D341Med (cell line): ENCODE measurements at places on chromosomes 7 and 10.

DNA sequence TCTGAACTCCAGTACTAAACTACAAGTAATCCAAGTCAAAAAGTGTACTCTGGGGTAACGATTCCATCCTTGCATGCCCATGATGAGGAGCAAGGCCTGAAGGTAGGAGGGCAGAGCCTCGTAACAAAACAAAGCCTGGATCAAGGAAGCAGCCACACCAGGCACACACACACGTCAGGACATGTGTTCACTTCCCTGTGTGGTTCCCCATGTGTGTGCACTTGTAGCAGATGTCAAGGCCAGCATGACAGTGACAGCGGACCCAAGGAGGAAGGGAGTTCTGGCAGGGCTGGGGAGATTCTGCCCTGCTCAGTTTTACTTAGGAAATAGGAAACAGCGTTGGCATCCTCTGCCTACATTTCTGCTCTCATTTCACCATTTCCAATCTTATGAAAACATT is 92.8 kb downstream of the ALOX5 start:
- no peak for DNase-seq

- DNase-seq: no peak
Measured at GRCh38 chr10:9437131-9437530, 1382.6 kb downstream of the GATA3 start.

DNA sequence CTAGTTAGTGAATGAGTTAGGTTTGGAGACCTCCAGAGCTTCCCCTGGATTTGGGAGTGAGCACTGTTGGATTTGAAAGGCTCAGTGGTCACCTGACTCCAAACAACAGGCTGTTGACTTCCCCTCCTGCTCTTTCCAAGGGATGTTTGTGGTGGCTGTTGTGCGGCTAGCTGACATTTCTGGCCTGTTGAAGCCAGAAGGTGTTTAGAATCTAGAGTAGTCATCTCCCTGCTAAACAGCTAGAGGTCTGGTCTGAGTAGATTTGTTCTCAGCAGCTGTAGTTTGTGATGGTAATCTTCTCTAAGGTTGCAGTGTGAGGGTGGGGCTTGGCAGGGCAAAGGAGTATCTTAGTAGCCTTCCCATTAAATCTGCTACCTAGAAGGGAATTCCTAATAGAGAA is 30.1 kb downstream of the BPGM start:
- DNase-seq: no peak

DNA sequence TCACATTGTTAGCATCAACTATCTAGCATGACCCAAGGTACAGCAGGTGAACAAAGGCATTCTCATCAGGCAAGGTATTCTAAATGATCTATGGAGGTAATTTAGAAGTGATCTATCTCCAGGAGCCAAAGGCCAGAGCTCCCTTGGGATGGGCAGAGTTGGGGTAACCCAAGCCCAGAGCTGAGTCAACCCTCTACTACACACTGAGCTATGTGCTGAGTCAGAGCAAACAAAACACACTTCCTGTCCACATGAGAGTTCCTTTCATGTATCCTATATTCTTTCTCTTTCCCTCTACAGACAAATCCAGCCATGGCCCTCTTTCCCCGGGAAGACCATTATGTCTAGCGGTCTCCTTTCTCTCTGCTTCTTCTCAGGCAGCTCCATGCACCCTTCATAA is 68.2 kb upstream of the AGK start:
- DNase-seq: no peak

GRCh38 chr7:144508702-144509101 is 105.2 kb upstream of the NOBOX start:
- no peak for DNase-seq

DNA sequence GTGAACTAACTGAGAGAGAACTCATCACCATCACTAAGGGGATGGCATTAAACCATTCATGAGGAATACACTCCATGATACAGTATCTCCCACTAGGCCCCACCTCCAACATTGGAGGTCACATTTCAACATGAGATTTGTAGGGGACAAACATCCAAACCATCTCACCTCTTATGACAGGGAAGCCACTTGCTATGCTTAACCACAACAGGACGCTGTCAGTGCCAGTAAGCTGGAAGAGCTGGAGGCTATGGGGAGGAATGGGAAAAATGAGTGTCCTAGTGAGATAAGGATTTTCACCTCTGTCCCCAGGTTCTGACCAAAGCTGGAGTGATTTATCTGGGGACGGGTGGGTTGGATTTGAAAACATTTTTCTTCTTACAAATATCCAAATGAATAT is 17.6 kb downstream of the PLCE1 start:
- DNase-seq: no peak

DNA sequence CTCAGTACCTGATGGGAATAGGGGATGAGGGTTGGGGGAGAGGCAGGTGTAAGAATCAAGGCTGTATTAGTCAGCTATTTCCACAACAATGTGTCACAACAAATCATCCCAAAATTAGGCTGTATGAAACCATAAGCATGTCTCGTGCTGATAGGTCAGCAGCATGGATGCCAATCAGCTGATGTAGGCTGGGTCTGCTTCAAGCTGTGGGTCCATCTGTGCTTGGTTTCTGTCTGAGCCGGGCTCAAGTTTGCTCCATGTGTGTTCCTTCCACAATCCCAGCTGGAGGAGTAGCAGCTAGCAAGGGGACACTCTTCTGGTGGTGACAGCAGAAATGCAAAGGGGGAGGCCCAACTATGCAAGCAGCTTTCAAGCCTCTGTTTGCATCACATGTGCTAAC is 97.9 kb upstream of the ZNF746 start:
- DNase-seq: no peak

GRCh38 chr10:98570834-98571233 is 124.1 kb upstream of the HPS1 start:
- no peak for DNase-seq

GRCh38 chr7:87171282-87171934 is 19.2 kb downstream of the DMTF1 start:
- no peak for DNase-seq

DNA sequence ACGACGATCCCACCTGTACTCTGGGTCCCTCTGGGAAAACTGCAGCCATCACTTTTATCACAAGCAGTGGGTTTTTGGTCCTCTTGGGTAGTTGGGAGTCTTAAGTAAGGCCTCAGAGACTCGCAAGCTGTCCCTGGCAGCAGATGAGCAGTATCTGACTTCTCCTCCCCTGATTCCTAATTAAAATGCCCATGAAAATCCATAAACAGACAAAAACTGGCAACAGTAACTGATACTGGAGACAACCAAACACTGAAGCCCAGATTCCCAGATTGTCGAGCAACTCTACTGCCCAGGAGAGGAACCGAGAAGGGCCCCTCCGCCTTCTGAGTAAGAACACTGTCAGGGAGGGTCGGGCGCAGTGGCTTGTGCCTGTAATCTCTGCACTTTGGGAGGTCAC is 333.8 kb downstream of the CALN1 start:
- DNase-seq: no peak

- no peak for DNase-seq
Measured at GRCh38 chr7:119967221-119967620, 305.8 kb upstream of the KCND2 start.

DNA sequence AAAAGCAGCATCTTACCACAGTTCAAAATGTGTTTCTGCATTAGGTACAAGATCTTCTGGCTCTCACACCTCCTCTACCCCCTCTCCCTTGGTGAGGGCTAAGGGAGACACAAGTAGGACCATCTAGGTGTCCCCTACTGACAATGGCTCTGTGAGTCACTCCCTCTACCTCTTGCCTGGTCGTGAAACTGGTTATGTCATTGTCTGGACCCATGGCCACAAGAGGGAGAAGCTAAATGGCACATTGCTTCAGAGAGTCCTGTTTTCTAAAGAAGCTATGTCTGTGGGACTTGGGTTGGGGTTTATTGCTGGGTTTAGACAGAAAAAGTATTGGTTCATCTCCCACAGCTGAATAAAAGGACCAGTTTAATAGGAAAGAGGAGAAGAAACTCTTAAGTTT is 4.0 kb upstream of the PLXNA4 start:
- DNase-seq: peak; percentile 40

GRCh38 chr10:104038958-104039752 is 46.5 kb downstream of the COL17A1 start:
- no peak for DNase-seq

- peak; percentile 23 for DNase-seq
Measured at GRCh38 chr10:1380088-1380671, 324.0 kb downstream of the WDR37 start.

DNA sequence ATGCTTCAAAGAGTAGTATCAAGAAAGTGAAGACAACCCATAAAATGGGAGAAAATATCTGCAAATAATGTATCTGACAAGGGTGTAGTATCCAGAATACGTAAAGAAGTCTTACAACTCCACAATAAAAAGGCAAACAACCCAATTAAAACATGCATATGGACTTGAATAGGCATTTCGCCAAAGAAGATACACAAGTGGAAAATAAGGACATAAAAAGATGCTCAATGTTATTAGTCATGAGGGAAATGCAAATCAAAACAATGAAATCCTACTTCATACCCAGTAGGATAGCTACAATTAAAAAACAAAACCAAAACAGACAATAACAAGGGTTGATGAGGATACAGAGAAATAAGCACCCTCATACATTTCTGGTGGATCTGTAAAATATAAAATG is 79.2 kb downstream of the NUDCD3 start:
- no peak for DNase-seq

- no peak for DNase-seq
Measured at GRCh38 chr7:116598861-116599260, 73.1 kb upstream of the MET start.

DNA sequence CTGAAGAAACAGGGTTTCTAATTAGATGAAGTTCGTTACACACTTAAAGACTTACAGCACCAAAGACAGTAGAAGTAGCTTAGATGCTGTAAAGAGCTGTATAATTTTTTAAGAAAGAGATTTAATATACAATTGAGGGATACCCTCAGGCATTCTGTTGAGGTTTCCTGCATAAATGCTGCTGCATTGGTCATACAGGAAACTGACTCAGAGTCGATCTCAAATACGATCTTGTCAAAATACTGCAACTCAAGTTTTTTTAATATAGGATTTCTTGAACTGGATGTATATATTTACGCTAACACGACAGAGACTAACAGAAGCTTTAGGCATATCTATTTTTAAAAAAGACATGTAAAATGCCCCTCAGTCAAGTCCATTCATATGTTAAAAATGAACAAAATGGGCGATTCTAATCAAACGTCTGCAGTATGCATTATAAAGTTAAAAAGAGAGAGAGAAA is 2.4 kb upstream of the ARID5B start:
- DNase-seq: no peak

DNA sequence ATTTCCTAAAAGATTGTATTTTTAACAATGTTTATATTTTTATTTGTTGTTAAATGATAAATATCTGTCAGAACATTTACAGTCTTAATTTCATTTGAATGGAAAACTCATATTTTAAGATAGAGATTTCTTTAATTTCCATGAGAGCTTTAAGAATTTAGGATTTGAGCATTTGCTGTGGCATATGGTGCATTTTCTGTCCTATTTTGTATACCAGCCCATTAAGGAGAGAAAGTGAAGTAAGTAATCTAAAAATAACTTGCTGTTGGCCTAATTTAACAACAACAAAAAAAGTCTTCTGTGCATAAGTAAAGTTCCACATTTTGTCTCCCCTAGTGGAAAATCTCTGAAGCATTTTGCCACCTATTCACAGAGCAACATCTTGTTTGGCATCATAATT is 190.9 kb upstream of the PPP1R3A start:
- no peak for DNase-seq

DNA sequence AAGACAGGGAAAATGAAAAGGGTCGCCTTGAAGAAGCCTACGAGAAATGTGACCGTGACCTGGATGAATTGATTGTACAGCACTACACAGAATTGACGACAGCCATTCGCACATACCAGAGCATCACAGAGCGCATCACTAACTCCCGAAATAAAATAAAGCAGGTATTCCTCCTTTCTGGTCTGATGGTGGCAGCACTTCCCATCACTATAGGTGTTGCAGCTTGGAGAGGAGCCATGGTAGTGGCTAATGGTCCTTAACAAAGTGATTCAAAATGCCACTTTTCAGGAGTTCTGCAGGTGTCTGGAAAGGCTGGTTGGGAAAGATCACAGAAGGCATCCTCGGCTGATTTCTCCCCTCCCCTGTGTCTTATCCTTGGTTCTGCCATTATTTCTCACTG is 22.1 kb downstream of the EXOC4 start:
- DNase-seq: no peak

GRCh38 chr7:97697396-97697795 is 34.5 kb upstream of the TAC1 start:
- no peak for DNase-seq

DNA sequence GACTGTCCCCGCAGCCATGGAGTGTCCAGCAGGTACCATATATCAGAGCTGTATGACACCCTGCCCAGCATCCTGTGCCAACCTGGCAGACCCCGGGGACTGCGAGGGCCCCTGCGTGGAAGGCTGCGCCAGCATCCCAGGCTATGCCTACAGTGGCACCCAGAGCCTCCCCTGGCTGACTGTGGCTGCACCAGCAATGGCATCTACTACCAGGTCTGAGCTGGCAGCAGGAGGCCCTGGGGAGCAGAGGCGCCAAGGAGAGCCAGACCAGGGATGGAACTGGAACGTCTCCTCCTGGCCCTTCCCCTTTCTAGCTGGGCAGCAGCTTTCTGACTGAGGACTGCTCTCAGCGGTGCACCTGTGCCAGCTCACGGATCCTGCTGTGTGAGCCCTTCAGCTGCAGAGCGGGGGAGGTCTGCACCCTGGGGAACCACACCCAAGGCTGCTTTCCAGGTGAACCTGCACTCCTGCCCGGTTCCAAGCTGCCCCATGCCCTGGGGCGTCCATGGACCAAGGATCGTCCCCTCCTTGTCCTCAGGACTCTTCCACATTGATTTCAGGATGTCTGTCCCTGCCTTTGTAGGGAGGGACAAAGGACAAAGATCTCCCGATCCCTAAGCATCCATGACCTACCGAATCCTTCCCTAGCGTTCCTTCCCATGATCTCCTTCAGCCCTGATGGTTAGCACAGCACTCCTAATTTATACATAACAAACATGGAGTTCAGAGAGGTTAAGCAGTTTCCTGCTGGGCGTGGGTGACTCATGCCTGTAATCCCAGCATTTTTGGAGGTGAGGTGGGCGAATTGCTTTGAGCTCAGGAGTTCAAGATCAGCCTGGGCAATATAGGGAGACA is 33.3 kb downstream of the EPHB4 start:
- peak; percentile 46 for DNase-seq

DNA sequence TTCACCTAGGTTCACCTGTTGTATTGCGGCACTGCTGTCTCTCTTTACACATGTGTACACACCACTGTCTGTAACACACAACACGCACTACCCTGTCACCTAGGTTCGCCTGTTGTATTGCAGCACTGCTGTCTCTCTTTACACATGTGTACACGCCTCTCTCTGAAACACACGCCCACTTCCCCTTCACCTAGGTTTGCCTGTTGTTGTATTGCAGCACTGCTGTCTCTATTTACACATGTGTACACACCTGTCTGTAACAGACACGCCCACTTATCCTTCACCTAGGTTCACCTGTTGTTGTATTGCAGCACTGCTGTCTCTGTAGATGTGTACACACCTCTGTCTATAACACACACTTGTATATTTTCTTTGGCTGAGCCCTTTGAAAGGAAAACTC is 51.5 kb downstream of the WDR37 start:
- DNase-seq: no peak

GRCh38 chr10:101536800-101537199 is 51.3 kb downstream of the POLL start:
- DNase-seq: no peak
